Cerebellum (tissue), 4 donors: ENCODE measurements at places on chromosomes 4 and X. TPM values are rescaled to one million over a fixed set of nuclear protein-coding genes. Genes with fewer than 3 reads are reported as not detected.

The KLKB1 gene
- 0.45 TPM for total RNA-seq

The DDX53 gene
- total RNA-seq = not detected

The XAGE1B gene
- total RNA-seq = not detected

The DCHS2 gene
- total RNA-seq = 12.2 TPM

The ANKRD17 gene
- 82.9 TPM for total RNA-seq

The GAGE12F gene
- not detected for total RNA-seq

The CITED1 gene
- total RNA-seq = 3.9 TPM

The TKTL1 gene
- 5.0 TPM for total RNA-seq

The DSPP gene
- total RNA-seq = 0.09 TPM

The CPZ gene
- 5.0 TPM for total RNA-seq

The CT45A10 gene
- total RNA-seq = not detected

The IBSP gene
- total RNA-seq = 0.27 TPM

The DCAF4L1 gene
- 0.18 TPM for total RNA-seq

The FOXR2 gene
- total RNA-seq = not detected

The ADGRL3 gene
- total RNA-seq = 257 TPM

The PLCXD1 gene
- 14.2 TPM for total RNA-seq
